Stimulated activated CD8-positive, alpha-beta memory T cell treated with anti-CD3 and anti-CD28 coated beads, Interleukin-4, amount 100 ng/mL, for 4 hours (primary cell): ENCODE measurements at places on chromosomes 5 and 9.

DNA sequence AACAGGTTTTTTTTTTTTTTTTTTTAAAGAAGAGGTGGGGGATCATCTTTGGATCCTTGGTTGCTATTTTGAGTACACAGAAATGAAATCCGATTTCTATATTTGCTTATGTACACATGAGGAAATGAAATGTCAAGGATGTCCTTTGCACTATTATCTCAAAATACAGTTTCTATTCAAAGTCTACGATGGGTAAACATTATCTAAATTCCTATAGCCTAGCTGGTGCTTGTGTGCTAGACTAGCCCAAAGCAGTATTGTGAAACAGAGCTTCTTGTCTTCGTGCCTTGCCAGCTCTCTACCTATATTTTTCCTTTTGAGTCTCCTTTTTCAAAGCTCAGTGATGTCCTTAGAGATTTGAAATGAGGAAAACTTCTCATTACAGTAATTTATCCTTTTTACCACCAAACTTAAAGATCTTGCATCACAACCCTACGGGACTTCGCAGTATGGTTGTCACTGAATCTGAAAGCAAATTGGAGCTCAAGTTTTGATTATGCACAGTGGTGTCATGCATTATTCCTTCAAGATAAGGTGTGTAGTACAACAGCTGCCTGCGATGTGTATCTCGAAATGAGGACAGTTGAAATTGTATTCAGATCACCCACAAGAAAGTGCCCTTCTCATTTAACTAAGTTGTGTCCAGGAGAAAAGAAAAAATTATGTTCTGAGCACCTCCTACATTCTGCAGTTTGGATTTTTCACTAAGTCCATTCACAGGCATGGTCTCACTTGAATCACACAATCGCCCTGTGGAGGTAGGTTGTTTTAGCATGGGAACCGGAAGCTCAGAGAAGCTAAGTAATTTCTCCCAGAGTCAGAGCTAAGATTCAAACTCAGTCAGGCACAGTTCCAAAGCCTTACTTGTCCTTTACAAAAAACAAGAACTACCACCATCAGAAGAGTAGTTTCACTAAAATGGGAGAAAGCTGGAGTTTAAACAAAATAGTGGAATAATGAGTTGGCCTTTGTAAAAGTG is 379.0 kb downstream of the GLIS3 start:
- no peak for DNase-seq

DNA sequence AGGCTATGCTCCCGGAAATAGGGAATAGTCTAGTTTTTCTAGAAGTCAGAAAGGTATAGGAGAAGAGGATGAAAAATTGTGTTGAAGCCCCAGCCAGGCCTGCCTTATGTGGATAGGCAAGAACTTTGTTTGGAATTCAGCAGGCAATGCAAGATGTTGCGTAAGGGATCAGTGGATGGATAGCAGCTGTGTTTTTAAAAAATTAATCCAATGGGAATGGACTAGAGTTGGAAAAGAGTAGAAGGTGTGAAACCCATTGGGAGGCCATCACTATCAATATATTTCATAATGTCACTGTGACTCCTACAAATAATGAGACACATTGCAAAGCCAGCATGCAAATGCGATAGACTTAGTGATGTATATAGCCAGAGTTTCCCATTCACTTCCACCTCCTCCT is 281.9 kb downstream of the MARCHF11 start:
- DNase-seq = no peak

DNA sequence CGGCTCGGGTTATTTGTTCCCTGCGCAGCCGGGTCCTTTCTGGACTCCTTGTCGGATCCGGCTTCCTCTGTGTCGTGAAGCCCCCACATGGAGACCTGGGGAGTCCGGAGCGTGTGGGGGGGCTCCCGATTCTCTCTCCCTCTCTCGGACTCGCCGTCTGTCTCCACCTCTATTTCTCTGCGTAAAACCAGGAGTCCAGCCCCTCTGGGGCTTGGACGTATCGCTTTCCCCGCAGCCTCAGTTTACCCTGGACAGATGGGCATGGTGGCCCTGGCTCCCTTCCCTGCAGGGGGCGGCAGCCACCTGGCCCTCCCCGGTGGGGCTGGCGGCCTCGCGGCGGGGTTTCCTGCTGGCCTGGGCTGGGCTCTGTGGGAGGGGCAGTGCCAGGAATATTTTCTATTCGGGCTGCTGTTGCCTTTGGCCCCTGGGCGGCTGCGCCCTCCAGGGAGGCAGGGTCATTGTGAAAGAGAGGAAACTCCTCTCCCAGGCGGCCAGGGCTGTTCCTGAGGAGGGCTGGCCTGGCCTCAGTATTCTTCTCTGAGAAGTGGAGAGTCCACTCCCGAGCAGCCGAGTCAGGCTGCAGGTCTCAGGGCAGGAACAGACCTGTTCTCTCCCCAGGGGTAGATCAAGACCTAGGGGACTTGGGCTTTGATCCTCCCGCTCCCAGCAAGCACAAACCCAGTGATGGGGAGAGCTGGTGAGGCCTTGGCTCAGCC is 665 bp downstream of the ASS1 start:
- DNase-seq = no peak

- DNase-seq = no peak
Observed at GRCh38 chr5:87399720-87400119, 13.0 kb downstream of the CCNH start.

- no peak for DNase-seq
Observed at GRCh38 chr9:134807716-134808446, 72.7 kb upstream of the FCN2 start.

- no peak for DNase-seq
Observed at GRCh38 chr9:6818292-6818922, 60.6 kb downstream of the KDM4C start.

- DNase-seq = no peak
Observed at GRCh38 chr5:55601204-55601618, 66.4 kb upstream of the PLPP1 start.

GRCh38 chr5:54148858-54149257 is 161.5 kb downstream of the ARL15 start:
- no peak for DNase-seq

DNA sequence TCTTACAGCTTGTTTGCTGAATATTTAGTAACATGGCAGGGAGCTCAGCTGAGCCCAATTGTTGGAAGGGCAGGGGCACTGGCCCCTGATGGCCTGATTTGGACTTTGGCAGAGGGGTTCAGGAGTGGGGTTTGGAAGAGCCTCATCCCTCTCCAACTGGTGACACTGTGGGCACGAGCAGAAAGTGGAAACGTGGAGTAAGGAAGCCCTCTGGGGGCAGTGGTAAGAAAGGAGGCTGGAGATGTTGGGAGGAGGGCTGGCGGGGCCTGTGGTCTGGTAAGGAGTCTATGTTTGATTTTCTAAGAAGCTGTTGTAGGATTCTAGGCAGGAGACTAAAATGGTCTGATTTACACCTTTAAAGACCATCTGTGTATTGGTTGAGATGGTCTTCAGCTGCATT is 208.9 kb downstream of the HSPA4 start:
- DNase-seq = no peak

- no peak for DNase-seq
Observed at GRCh38 chr9:116282597-116282996, 129.0 kb downstream of the PAPPA start.

GRCh38 chr9:130993303-130994030 is 15.5 kb upstream of the LAMC3 start:
- DNase-seq = no peak

- no peak for DNase-seq
Observed at GRCh38 chr5:84632418-84632817, 247.7 kb upstream of the EDIL3 start.

DNA sequence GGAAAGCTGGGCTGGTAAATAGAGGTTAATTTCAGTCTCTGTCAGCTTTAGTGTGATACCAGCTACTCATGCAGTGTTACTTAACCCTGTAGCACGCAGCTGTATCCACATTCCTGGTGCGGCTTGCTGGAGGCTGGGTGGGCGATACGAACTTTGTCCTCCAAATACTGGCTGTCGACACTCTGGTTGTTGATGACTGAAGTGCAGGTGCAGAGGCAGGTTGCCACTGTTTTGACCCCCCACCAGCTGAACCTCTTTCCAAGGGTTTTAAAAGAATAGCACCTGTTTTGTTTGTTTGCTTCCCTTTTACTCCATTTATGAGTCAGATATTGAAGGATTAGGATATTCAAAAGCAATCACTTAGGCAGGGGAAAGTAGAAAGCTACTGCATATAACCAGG is 4.4 kb upstream of the RABGAP1 start:
- DNase-seq = no peak

DNA sequence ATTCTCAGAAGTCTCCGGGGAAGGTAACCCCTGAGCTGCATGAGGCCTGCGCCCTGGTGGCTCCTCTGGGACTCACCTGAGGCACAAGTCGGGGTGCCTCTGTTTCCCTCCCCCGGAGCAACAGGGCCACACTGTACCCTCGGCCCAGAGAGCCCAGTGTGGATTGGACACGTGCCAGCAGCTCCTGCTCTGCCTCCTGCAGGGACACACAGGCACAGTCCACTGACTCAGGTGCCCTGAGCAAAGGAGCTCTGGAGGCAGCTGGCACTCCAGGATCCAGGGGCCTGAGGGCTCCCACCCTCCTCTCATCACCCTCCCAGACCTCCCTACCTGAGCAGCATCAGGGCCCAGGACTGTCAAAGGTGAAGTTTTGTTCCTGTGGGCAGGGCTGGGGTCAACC is 29.5 kb downstream of the SLC35A4 start:
- DNase-seq = no peak

DNA sequence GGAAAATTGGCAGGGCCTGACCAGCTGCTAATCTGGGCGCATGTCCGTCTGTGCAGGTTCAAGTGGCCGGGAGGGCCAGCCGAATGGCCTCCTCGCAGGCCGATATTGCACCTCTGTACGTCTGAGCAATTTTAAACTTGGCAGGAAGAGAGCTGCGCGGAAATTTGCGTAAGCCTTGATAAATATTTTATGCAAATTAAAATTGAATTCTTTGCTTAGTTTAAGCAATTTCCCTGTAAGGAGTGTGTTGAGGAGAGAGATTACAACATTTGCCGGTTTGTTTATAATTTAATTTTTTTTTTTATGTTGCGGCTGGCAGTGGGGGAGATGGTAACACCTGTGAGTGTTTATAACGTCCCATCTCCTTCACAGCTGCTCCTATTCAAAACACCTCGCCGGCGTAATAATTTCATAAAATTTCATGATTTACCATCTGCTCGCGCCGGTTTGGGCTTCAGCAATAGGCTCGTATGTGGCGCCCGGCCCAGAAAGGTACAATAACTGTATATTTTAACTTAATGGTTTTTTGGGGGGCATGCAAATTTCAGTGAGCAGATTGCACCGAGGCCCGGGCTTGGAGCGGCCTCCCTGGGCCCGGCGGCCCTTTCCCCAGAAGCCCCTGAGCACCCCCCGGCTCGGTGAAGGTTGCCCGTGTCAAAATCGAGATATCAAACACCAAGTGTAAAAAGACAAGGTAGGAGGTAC is 269.4 kb upstream of the MVB12B start:
- no peak for DNase-seq

GRCh38 chr9:100204796-100205195 is 105.8 kb downstream of the INVS start:
- DNase-seq = no peak

GRCh38 chr9:129313331-129313955 is 135.4 kb upstream of the IER5L start:
- no peak for DNase-seq

DNA sequence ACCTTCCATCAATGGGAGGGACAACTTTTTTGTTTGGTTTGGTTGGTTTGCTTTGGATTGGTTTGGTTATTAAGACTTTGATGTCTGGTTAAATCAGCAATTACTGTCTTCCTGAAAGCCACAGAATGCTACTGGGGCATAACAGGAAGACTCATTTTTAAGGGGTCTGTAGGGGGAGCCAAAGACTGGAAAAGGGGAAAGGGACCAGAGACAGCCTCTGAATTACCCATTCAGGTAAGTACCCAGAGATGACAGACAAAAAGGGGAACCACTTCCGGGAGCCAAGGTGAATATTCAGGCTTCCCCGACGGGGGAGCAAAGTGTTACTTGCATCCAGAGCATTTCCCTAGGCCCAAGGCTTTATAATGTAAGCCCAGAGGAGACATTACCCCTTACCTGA is 4.6 kb upstream of the FEM1C start:
- no peak for DNase-seq

- DNase-seq = no peak
Observed at GRCh38 chr5:175678074-175678473, 20.2 kb downstream of the HRH2 start.

GRCh38 chr9:1100945-1101344 is 50.8 kb downstream of the DMRT2 start:
- no peak for DNase-seq

- no peak for DNase-seq
Observed at GRCh38 chr9:90469865-90470387, 172.7 kb downstream of the DIRAS2 start.
